Activated naive CD8-positive, alpha-beta T cell treated with anti-CD3 and anti-CD28 coated beads, Interleukin-2, amount 50 U/mL, for 16 hours (primary cell): ENCODE measurements at places on chromosomes 6 and 20.

DNA sequence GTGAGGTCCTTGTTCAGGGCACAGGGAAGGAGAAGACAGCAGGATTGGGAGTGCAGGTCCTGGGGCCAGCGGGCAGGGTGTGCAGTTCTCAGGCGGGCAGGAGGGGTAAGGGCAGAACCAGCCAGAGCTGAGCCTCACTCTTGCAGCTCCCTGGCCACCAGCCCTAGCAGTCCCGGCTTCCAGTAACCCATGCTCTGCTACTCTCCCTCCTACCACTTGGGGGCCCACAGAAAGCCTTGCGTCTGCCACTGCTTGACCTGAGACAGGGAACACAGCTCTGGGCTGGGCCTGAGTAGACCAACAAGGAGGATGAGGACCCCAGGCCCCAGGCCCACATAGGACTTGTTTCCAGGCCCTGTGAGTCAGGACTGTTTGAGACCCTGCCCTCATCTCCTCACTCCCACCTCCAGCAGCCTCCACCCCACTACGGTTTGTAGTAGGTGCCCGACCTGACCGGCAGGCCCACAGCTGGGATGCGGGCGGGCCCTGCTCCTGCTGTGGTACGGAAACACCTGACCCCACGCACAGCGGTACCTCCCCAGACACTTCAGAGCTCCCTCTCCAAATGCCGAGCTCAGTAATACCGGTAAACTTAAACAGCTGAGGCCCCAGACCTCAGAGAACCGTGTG is 39.2 kb downstream of the KCNK5 start:
- DNase-seq: no peak

DNA sequence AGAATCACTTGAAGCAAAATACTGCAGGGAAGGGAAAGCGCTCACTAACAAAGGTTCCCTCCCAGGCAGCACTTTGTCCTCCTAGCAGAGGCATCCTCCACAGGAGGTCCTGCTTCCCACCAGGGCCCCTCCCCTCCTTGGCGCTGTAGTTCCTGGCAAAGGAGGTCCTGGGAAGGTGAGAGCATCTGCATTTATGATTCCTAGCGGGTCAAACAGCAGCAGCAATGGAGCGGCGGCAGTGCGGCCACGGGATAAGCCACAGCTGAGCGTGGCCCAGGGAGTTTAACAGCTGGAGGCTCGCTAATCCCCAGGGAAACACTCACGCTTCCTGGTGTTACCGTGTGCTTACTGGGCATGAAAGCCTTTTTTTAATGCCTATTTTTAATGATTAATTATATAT is 185.8 kb downstream of the TTLL2 start:
- no peak for DNase-seq

- DNase-seq: no peak
Observed at GRCh38 chr20:4007383-4008025, 7.9 kb downstream of the RNF24 start.

- no peak for DNase-seq
Observed at GRCh38 chr6:137371634-137372016, 122.6 kb downstream of the OLIG3 start.

DNA sequence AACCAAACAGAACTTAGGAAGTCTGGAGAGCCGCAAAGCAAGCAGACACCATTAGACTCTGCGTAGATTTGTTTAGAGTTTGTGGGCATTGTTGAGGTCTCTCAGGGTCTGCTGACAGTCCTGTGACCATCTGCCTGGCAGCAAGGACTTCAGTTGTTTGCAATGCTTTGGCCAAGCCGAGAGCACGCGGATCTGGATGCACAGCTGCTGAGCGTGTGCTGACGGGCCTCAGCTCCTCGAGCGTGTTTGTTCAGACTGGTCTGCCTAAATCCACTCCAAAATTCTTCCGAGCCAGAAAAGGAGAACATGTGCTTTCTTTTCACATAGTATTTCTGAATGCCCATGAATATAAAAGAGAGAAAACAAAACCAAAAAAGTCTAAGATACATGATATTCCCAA is 159.0 kb downstream of the ZNF217 start:
- no peak for DNase-seq

DNA sequence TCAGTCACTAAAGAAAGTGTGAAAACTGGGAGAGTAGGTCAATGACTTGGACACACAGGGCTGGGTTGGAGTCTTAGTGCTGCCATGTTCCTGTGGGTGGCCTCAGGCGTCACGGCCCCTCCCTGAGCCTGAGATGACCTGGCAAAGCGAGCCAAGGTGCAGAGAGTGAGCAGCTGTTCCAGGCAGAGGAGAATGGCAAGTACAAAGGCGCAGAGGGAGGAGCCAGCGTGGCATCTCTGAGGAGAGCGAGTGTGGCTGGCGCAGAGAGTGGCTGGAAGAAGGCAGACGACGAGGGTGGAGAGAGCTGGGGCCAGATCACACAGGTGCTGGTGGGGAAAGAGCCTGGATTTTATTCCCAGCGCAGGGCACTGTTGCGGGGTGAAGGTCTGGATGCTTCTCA is 20.6 kb upstream of the CHMP4B start:
- DNase-seq: no peak

GRCh38 chr6:124283486-124283885 is 479.8 kb downstream of the NKAIN2 start:
- no peak for DNase-seq

- no peak for DNase-seq
Observed at GRCh38 chr6:147207351-147207750, 3.1 kb downstream of the STXBP5 start.

- no peak for DNase-seq
Observed at GRCh38 chr20:54474866-54475265, 527 bp upstream of the DOK5 start.

- no peak for DNase-seq
Observed at GRCh38 chr6:101935732-101936131, 542.2 kb downstream of the GRIK2 start.

DNA sequence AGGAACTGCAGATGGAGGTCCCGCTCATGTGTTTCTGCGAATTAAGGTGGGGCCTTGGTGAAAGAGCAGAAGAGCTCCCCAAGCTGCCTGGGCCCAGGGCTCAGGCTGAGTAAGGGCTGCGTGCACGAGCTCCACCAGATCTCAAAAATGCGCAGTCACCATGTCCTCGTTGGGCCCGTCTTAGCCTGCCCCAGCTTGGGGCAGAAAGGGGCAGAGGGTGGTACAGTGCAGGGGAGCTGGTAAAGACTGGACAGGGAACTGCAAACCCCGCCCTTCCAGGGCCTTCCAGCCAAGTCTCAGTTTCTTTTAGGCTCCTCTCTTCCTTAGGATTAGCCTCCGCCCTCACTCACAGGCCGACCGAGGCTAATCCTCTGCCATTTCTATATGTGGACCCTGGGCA is 101.6 kb downstream of the FOXF2 start:
- no peak for DNase-seq

GRCh38 chr6:43907789-43908472 is 137.9 kb downstream of the VEGFA start:
- no peak for DNase-seq

GRCh38 chr6:26105109-26105730 is 18.0 kb downstream of the HFE start:
- DNase-seq: no peak

DNA sequence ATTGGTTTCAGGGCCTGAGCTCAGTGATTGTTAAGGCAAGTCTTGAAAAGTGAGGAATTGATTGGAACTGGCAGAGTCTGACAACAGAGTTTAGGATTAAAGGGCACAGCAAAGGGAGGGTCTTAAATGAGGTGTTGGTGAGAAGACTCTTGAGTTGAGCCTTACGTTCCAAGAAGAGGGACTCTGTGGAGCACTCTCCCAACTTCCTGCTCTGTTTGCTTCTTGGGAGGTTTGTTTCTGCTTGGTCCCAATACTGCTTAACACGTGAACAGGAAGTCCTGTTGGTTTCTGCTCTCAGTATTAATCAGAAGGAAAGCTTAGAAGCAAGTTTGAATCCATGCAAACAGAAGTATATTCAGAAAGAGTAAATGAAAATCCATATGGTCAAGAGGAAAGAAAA is 15.6 kb upstream of the SYNDIG1 start:
- DNase-seq: no peak

DNA sequence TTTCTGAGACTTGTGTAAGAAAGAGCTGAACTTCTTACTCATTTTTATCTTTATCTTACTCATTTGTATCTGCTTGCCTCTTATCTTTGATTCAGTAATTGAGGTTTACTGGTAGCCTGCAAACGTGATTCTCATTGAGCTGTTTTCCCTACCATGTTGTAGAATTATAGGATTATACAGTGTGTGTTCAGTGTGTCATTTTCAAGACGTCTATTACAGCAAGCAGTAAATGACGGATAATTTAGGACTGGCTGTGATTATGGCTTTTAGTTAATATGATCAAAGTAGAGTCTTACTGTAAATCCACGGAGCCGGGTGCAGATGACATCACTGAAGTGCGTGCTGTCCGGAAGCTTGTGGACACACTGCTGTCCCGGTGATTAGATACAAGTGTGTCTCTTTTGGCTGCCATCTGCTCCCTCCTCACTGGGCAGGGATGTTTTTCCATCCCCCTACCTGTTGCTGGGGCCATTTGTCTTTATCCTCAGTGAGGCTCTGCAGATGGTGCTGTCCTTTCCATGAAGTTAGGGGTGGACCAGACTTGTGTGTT is 6.0 kb downstream of the NELFCD start:
- no peak for DNase-seq

DNA sequence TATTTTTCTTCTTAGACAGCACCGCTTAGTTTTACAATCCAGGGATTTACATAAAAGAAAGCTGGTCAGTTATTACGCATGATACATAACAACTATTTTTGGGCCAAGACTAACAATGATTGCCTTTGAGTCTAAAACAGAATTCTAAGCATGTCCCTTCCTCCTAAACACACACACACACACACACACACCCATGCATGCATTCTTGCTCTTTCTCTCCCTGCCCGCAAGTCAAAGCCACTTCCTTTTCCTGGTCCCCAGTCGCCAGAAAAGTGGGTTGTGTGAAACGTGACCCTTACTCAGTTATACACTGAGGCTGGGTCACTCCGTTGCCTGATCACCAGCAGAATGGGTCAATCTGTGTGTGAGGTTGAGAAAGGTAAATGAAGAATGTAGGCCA is 31.4 kb downstream of the FYN start:
- no peak for DNase-seq

DNA sequence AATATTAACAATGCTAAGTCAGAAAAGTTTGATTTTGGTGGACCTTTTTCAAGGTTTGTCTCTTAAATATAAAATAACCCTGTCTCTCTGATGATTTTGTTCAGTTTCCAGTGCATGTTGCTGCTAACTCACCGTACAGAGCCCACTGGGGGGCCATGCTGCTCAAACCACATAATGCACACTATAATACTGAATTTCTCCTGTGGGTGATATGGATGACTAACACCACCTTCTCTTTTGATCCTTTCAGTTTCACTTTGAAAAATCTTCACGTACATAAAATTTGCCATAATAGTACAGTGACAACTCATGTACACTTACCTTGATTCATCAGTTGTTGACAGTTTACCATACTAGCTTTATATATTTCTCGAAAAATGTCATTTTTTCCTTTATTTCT is 506.6 kb upstream of the MAN1A1 start:
- DNase-seq: no peak

GRCh38 chr6:3527651-3527977 is 70.8 kb upstream of the SLC22A23 start:
- DNase-seq: no peak

DNA sequence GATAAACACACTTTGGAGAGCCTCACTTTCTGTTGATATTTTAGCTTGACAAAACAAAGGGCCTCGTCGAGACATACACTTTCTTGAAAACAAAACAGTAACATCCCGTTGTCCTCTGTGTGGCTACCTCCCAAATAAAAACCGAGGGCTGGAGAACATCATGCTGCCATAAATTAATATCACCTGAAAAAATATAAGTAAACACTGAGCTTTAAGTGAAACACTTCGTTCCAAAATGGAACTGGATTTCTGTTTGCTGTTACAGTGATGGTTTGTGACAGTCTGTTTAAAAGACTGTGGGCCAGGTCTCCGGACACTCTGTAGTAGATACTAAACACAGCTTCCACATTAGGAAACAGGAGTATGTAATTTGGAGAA is 187.2 kb downstream of the SMOC2 start:
- DNase-seq: no peak

DNA sequence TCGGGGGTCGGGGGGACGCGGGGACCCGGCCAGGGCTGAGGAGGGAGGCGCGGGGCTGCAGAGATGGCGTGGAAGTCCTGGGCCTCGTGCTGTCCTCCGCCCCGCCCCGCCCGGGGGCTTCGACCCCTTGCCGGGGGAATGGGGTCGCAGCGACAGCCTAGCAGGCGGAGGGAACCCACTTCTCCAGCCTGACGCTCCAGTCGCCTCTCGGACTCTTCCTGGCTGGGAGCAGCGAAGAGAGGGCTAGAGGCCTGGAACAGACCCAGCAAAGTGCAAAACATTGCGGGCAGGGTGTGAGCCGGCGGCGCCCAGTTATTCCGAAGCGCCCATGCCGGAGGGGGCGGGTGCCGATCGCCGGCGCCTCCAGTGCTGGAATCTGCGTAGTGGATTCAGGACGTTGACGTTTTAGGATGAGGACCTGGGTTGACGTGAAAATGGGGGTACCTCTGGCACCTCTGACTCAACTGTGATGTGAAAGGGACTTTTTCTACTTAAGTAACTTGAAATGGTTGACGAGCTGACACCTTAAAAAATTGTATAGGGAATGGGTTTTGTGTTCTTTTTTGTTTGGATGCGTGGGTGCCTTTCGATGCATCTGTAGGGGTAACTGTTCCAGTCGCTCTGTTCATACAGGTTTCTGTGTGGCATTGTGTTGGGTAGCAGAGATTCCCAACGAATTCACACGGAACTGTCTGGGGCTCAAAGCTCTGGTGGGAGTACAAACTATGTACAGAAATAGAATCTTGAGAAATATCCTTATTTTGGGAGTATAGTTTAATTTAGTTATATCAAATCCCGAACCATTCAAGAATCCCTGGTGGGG is 1.4 kb downstream of the SLC35F1 start:
- no peak for DNase-seq

DNA sequence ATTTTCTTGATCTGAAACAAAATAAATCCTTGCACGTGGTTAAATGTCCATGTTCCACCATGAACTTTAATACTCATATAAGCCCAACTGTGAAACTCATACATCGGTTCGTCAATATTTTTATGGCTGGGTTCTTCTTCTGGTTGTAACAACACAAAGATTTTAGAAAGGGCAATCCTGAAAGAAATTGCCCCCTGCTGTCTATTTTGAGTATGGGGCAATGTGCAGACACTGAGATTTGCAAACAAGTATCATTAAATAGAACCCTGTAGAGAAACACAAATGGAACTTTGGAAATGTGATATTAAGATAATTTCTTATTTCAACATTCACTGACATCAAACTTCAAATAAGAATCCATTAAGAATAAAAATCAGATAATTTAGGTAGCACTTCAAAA is 80.2 kb upstream of the PHACTR1 start:
- no peak for DNase-seq

- DNase-seq: no peak
Observed at GRCh38 chr6:20678831-20679352, 144.6 kb downstream of the CDKAL1 start.

GRCh38 chr6:109187399-109188114 is 92.2 kb downstream of the CEP57L1 start:
- DNase-seq: peak; percentile 22

GRCh38 chr20:14055127-14055742 is 59.9 kb downstream of the MACROD2 start:
- no peak for DNase-seq

- no peak for DNase-seq
Observed at GRCh38 chr6:155256122-155256795, 7.6 kb upstream of the CLDN20 start.
